Foreskin fibroblast (primary cell): ENCODE measurements at places on chromosomes 1 and 21.

- no peak for DNase-seq
Measured at GRCh38 chr1:45765999-45766792, 15.7 kb upstream of the IPP start.

GRCh38 chr1:13593511-13594131 lies 10.0 kb downstream of the PDPN start:
- peak; percentile 14 for DNase-seq

GRCh38 chr1:40930174-40930964 lies 49.1 kb upstream of the CTPS1 start:
- no peak for DNase-seq

DNA sequence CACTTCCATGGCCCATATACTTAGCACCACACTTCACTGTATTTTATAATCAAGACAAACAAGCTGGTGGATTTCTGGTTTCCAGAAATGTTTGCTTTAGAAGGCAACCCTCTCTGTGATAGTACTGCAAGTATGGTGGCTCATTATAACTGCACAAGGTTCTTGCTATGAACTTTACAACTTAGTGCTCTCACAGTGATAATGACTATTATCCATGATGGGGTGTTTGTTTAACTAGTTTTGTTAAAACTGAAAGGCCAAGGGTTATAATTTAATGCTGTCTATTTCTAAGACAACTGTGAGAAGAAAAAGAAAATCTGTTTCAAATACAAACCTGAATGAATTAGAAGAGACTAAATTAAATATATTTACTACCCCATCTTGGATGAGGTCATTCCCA lies 903.2 kb downstream of the ADGRL2 start:
- no peak for DNase-seq

DNA sequence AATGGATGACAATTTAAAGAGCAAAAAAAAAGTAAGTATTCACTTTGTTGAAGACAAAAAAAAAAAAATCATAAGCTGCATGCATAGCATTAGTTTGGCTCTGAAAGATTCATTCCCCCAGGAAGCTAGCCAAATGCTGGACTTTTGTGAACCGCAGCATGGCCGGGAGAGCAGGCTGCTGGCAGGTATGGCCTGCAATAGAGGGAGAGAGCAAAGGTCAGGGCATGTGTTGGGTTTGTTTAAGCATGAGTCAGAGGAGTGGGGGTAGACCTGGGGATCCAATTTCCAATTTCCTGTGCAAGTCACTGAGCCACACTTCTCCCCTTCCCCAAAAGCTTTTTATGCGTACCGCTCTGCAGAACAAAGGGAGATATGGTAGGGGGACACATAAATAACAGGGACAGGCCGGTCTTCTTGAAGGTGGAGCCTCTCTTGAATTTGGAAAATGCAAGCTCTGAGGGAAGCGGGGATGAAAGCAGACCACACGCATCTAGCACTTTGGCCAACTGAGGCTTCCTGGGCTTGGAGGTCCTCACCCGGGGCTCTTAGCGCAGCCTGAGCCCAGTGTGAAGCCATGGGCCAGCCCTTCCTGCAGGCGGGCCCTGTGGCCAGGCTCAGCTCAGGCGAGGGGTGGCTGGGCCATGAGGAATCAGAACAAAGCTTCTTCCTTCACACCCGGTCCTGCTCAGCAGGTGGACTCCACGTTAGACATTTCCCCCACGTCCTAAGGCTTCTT lies 171.1 kb downstream of the TOMM20 start:
- peak; percentile 84 for DNase-seq

DNA sequence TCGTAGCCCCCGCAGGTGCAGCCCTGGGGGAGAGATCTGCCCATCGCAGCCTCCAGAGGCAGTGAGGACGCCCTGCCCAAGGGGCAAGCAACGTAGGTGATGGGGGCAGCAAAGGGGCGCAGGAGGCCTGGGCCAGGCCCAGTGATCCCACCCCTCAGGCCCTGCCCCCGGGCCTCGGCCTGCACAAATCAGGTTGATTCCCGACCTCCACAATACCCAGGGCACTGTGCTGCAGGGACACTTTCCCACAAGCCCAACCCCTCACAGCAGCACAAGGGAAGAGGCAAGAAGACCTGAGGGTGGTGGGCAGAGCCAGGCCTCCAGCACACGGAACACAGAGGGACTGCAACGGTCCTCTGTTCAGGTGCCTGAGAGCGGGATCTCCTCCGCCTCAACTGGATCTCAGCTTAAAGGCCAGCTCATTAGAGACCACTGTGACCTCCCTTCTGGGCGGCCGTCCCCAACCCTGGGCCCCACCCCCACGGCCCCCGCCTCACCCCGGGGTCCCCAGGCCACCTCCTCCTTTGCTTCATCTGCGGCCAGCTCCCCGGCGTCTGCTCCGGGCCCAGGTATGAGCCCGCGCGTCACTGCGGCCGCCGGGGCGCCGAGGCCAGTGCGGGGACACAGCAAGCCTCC lies 812 bp upstream of the ARF1 start:
- no peak for DNase-seq

DNA sequence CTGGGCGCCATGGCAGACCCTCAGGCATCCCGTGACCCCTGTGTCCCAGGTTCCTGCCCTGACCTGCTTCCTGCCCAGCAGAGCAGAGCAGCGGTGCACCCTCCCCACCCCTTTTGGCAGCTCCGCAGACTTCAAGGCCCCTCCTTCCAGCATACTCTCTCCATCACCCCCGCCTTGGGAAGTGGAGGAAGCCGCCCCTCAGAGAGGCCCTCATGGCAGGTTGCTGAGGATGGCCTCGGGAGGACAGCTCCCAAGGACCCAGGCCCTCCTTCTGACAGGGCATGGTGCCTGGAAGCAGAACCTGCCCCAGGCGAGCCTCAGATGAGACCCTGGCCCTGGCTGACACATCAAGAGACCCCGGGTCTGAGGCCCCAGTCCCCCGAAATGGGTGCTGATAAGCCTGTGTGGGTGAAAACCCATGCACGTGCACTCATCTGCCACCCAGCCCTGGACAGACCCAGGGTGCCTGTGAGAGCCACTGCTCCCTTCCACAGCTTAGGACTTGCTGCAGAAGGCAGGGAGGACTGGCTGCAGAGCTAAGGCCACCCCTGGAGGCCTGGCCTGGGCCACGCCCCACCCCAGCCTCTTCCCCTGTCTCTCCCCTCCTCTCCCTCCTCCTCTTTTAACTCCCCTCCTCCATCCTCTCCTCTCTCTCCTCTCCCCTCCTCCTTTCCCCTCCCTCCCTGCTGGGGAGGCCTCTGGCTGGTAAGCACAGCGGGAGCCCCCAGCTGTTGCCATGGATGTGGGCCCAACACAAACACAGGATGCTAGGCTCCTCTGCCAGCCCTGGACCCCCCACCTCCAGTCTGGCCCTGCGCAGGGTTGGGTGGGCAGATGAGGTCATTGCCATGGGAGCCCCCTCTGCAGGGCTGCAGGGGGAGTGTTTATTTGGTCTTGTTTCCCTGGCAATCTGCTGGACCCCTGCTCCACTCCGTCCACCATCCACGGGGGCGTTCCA lies 33.7 kb downstream of the WNT9A start:
- DNase-seq = no peak

- DNase-seq = no peak
Measured at GRCh38 chr1:203145321-203146041, 18.0 kb downstream of the ADORA1 start.

DNA sequence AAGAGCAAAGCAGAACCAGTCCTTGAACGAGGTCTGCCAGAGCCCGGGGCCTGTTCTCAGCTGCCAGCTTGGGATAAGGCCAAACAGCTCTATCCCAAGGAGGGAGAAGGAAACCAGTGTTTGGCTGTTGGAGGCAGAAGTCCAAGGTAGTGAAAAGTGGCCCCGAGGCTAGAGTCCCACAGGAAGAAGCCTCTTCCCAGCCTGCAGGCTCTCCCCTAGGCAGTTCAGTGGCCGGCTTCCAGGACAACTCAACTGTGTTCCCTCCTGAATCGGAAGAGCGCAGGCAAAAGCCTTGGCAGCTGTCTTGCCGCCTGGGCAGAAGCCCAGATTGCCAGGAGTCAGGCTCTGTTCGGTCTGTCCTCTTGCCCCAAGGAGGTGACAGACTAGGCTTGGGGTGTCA lies 19.3 kb downstream of the QSOX1 start:
- no peak for DNase-seq

DNA sequence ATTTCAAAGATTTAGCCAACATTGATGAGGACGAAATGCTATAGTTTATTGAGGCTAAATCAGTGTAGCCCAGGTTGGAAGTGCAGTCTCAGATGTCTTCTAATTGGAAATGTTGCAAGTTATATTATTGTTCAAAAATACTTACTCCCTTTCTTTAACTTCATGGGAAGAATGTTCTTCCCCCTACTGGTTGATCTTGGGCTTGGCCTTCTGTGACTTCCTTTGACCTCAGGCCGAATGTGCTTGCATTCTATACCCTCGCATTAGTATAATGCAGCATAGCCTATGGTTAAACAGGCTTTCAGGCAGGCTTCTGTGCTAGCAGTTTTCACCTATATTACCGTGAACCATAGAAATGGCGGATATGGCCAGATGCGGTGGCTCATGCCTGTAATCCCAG lies 77.3 kb downstream of the RPE65 start:
- DNase-seq = no peak

DNA sequence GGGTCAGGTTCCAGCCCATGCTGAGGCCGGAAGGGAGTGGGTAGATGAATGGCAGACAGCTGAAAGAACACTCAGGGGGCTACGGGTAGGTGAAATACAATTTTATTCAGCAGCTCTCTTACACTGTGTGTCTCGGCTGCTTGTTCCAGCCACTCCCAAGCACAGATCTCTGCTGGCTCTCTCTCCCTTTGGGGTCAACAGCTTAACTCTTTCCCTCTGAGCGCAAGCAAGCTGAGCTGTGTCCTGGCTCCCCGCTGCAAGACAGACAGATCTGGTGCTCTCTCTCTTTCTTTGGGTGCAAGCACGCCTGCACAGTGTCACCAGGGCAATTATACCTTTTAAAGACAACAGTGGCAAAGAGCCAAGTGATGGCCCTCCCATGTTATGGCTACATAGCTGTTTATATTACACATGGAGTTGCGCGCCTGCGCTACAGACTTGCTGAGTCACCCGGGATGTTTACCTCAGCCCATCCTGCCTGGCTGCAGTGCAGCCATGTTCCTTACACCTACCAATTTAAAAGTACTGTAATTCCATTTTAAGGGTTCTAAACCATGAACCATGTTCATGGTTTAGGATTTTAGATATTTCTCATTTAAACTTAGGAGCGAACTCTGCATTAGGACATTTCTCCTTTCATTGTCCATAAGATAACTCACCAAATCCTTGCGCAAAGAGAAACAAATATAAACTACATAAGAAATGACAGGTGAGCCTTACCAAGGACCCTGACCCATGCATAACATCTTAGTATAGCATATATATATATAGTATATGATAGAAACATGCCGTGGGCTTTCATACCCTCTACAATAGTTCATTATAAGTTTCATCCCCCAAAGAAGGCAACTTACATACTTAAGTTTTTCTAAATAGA lies 396.5 kb downstream of the SMYD3 start:
- no peak for DNase-seq
